ENCODE measurements at places on chromosomes 2 and 18. TPM values are rescaled to one million over a fixed set of nuclear protein-coding genes. Genes with fewer than 3 reads are reported as not detected.

GRCh38 chr2:106020032-106020431 lies 174.1 kb downstream of the UXS1 start:
- no peak for DNase-seq

GRCh38 chr18:50518787-50519546 lies 40.9 kb upstream of the MAPK4 start:
- no peak for DNase-seq

The MSH6 gene
- 47.2 TPM for total RNA-seq

DNA sequence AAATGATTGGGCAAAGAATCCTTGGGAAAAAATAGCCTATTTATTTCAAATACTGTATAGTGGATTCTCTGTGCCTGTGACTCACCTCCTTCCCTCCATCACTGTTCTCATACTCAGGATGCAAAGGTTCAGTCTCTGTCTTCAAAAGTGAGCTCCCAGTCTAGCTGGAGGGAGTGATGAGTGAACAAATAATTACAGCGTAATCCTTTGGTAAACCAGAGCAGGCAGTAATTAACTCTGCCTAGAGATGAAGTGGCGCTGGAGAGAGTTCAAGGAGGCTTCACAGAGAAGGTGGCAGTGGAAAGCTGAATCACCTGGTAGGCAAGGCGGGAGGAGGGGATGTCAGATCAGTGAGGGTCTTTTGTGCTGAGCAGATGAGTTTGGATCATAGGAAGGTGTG lies 6.5 kb downstream of the DGUOK start:
- no peak for DNase-seq

GRCh38 chr2:58906081-58906645 lies 665.0 kb upstream of the FANCL start:
- no peak for DNase-seq

DNA sequence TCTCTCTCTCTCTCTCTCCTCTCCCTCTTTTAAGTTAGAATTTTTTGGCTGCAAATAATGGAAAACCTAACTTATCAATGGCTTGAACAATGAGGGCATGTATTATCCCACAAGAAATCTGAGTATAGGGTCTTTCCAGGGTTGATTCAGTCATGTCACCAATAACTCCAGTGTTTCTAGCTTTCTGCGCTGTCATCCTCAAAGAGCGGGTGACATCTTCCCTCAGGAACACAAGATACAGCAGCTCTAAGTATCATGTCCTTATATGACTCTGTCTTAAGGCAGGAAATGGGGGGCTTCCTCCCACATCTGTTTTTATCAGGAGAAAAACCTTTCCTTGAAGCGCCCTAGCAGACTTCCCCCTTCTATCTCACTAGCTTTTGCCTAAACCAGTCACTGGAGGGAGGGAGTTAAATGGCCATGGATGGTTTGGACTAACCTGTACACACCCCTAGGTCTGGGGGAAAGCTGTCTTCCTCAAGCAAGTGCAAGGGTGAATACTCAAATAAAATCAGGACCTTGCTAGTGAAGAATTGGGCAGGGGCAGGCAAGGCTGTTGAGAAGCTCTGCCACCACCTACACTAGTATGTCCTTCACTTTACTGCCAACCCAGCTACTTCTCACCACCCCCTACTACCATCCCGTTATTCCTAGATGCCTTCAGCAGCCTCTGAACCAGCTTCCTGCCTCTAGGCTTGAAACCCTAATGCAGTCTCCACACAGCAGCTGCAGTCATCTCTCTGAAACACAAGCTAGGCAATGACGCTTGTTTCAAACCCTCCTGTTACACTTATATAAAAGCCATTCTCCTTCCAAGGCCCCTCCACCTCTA lies 7.5 kb upstream of the TUBA4A start:
- no peak for DNase-seq

The C1QL2 gene
- not detected for total RNA-seq

The ELOA2 gene
- not detected for total RNA-seq

DNA sequence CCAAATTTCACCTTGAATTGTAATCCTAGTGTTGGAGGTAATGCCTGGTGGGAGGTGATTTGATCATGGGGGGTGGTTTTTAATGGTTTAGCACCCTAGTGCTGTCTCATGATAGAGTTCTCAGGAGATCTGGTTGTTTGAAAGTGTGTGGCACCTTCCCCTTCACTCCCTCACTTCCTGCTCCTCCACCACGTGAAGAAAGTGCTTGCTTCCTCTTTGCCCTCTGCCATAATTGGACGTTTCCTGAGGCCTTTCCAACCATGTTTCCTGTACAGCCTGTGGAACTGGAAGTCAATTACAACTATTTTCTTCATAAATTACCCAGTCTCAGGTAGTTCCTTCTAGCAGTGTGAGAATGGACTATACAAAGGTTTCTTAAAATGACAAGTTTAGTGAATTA lies 251.8 kb upstream of the NETO1 start:
- DNase-seq: no peak

Measured in pulmonary artery endothelial cell (primary cell).